Thymus (tissue), 14 donors: ENCODE measurements at places on chromosomes 7 and 10. TPM values are rescaled to one million over a fixed set of nuclear protein-coding genes. Genes with fewer than 3 reads are reported as not detected.

The SLC18A3 gene
- not detected for total RNA-seq

The GPR37 gene
- 0.52 TPM for total RNA-seq

The HOXA7 gene
- 0.57 TPM for total RNA-seq

The TUBAL3 gene
- total RNA-seq: 1.3 TPM
